CD4-positive, alpha-beta T cell treated with Interleukin-10 for 1 hour (primary cell): ENCODE measurements at places on chromosomes 5 and 9.

GRCh38 chr9:93568169-93568568 is 8.2 kb upstream of the PHF2 start:
- DNase-seq = no peak

DNA sequence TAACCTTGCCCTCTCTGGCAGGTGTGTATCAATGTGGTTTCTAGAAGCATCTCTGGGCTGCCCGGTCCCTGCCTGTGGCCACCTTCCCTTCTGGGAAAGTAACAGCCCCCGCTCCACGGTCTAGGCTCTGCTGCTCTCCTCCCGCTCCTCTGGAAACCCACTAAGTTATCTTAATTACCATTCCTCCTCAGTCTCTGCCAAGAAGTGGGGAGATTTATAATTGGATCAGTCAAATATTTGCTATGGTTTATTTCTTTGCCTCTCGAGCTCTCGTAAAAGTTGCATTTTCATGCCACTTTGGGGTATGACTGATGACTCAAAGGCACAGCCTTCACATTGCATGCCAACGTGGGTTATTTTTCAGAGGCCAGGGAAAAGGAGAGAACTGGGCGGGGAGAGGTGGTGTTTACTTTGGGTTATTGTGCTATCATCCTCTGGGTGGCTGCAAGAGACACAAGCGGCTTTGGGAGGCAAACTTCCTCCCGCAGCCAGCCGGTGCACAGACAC is 205.3 kb upstream of the WWC1 start:
- no peak for DNase-seq

- DNase-seq = peak; percentile 68
Measured at GRCh38 chr9:131676431-131676972, 63.4 kb downstream of the RAPGEF1 start.

DNA sequence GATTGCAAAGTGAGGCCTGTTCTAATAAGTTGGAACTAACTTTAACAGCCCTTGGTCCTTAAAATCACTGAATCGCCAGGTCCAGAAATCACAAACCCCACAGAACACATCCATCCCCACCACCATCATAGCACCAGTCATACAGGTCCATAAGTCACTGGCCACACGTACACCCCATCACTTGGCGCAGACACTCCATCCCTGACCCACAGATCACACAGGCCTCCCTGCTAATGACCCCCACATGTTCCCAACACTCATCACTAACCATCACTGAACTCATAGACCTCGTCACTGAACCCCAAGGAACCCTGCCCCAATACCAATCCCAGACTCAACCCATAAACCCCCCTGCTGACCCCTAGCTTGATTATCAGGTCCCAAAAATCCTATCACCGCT is 41.2 kb upstream of the ZNF300 start:
- no peak for DNase-seq
